ENCODE measurements at places on chromosomes 7 and 10. TPM values are rescaled to one million over a fixed set of nuclear protein-coding genes. Genes with fewer than 3 reads are reported as not detected.

The FIGNL1 gene
- total RNA-seq, result 2.9 TPM

- DNase-seq, result no peak
- H3K27ac ChIP-seq, result no peak overlapping the region
- no peaks in the 10 kb centered on the region for H3K36me3 ChIP-seq
These were observed 126.8 kb upstream of the AMPH start for GRCh38 chr7:38757931-38758330.

The LEP gene
- total RNA-seq, result 2.3 TPM

- no peak for DNase-seq
- H3K27me3 ChIP-seq, result no peaks in the 10 kb centered on the region
- peaks cover 70% of the 10 kb centered on the region for H3K4me1 ChIP-seq
- H3K36me3 ChIP-seq, result peaks cover 25% of the 10 kb centered on the region
These were observed 4.8 kb downstream of the KLF6 start for GRCh38 chr10:3780021-3780770.

GRCh38 chr7:155879592-155879991 is 67.3 kb upstream of the SHH start:
- no peaks in the 10 kb centered on the region for H3K4me1 ChIP-seq
- no peaks in the 10 kb centered on the region for H3K36me3 ChIP-seq
- H3K27ac ChIP-seq, result no peak overlapping the region
- DNase-seq, result peak; percentile 1
- no peak overlapping the region for H3K4me3 ChIP-seq
- no peaks in the 10 kb centered on the region for H3K27me3 ChIP-seq

The SOSTDC1 gene
- total RNA-seq, result not detected

The SPDYE9 gene
- total RNA-seq, result not detected
